ENCODE measurements at places on chromosomes 1 and 21.

GRCh38 chr1:22204989-22205913 is 62.4 kb upstream of the WNT4 start:
- no peak for DNase-seq

DNA sequence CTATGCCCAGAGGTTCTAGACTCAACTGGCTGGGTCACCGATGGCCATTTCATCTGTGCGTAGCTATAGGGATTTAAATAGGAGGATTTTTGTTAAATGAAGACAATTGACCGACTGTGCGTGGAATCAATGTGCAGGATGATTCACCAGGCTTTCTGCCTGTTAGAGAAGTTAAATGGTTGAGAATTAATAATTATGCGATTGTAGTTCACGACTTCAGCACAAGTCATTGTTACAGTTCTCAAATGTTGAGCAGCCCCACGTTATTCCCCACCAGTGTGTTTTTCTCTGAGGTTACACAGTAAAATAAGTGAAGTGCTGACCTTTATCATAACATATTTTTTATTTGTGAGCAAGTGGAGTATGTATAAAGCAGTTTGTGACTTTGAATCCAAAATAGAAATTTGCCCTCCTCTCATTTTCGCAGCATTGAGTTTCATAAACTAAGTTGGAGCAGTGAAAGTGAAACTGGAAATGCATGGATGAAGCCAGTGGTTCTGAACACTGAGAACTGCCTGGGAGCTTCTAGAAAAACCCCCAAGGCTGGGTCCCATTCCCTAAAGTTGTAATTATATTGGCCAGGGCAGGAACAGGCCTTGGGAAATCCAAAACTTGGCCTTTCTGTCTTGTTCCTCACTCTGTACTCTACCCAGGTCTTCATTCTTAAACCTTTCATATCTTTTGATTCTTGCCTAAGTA is 102.6 kb downstream of the GALNT2 start:
- DNase-seq: no peak

GRCh38 chr1:60681095-60681860 is 401.1 kb upstream of the NFIA start:
- no peak for DNase-seq

- DNase-seq: no peak
Observed at GRCh38 chr1:170705981-170706380, 42.0 kb downstream of the PRRX1 start.

DNA sequence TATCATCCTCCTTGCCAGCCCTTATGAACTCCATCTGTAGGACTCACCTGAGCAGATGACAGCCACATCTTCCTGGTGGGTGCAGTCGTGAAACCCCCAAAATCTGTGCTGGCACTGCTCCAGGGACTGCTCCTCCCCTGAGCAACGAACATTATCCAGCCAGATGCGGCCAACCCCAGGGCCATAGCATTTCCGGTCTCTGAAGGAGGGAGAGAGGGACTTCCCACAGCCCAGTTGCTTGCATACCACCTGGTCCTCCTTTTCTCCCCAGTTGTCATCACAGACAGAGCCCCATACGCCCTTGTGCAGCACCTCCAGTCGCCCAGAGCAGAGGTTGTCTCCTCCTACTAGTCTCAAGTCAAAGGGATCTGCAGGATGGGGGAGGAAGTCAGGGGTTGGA is 8.5 kb downstream of the CD5L start:
- no peak for DNase-seq

All from fibroblast of mammary gland (primary cell).